ENCODE measurements at places on chromosomes 16 and 17. TPM values are rescaled to one million over a fixed set of nuclear protein-coding genes. Genes with fewer than 3 reads are reported as not detected.

KRT31 gene
- not detected for total RNA-seq

MC1R gene
- 1.0 TPM for total RNA-seq

SCN4A gene
- 0.13 TPM for total RNA-seq

LPO gene
- not detected for total RNA-seq

TEX2 gene
- total RNA-seq = 29.2 TPM

NTN1 gene
- total RNA-seq = 1.0 TPM

BAIAP3 gene
- total RNA-seq = 1.6 TPM

PRSS21 gene
- 0.89 TPM for total RNA-seq

CCDC92B gene
- total RNA-seq = not detected

CCL2 gene
- total RNA-seq = 102 TPM

C16orf96 gene
- not detected for total RNA-seq

C17orf78 gene
- not detected for total RNA-seq

RAB11FIP4 gene
- total RNA-seq = not detected

PYDC1 gene
- total RNA-seq = not detected

NACA2 gene
- total RNA-seq = not detected

LHX1 gene
- total RNA-seq = not detected

GPRC5C gene
- 10.0 TPM for total RNA-seq

ATP1B2 gene
- not detected for total RNA-seq

MXRA7 gene
- 141 TPM for total RNA-seq

CACNB1 gene
- total RNA-seq = 1.6 TPM

PDILT gene
- not detected for total RNA-seq

FBF1 gene
- 3.5 TPM for total RNA-seq

CHMP6 gene
- 12.3 TPM for total RNA-seq

DNAAF1 gene
- not detected for total RNA-seq

MINK1 gene
- total RNA-seq = 32.9 TPM

GAST gene
- total RNA-seq = not detected

CDRT15L2 gene
- not detected for total RNA-seq

HCRT gene
- not detected for total RNA-seq

DNAJC7 gene
- 56.9 TPM for total RNA-seq

ZG16 gene
- not detected for total RNA-seq

ENGASE gene
- 6.9 TPM for total RNA-seq

KRTAP1-1 gene
- not detected for total RNA-seq

CXCL16 gene
- 2.4 TPM for total RNA-seq

CRLF3 gene
- total RNA-seq = 14.8 TPM

KIF2B gene
- total RNA-seq = not detected

HBA1 gene
- not detected for total RNA-seq

ZNF23 gene
- total RNA-seq = 3.8 TPM

C17orf67 gene
- 10.6 TPM for total RNA-seq

SGCA gene
- not detected for total RNA-seq

SARM1 gene
- 3.7 TPM for total RNA-seq

All from dermis microvascular lymphatic vessel endothelial cell (primary cell).